ENCODE measurements at places on chromosomes 5 and 9. TPM values are rescaled to one million over a fixed set of nuclear protein-coding genes. Genes with fewer than 3 reads are reported as not detected.

Gene HCN1
- 2.8 TPM for total RNA-seq

Gene WWC1
- 0.86 TPM for total RNA-seq

Gene IRX2
- total RNA-seq, result 0.25 TPM

Gene PPP2R2B
- total RNA-seq, result 11.7 TPM

Gene PCDHGC5
- 3.5 TPM for total RNA-seq

Gene ZNF454
- total RNA-seq, result 1.3 TPM

Gene SLC6A18
- total RNA-seq, result not detected

GRCh38 chr9:96149533-96150280 lies 152.3 kb downstream of the HSD17B3 start:
- no peaks in the 10 kb centered on the region for H3K4me1 ChIP-seq
- no peaks in the 10 kb centered on the region for H3K36me3 ChIP-seq
- no peak overlapping the region for H3K27ac ChIP-seq
- no peaks in the 10 kb centered on the region for H3K27me3 ChIP-seq
- no peak overlapping the region for H3K4me3 ChIP-seq
- no peak for DNase-seq

GRCh38 chr9:91422758-91423711 lies 597 bp downstream of the NFIL3 start:
- H3K27ac ChIP-seq, result peak overlapping the region; percentile 97
- H3K4me3 ChIP-seq, result peak overlapping the region; percentile 38
- DNase-seq, result peak; percentile 79

- H3K27ac ChIP-seq, result no peak overlapping the region
- no peak overlapping the region for H3K4me3 ChIP-seq
- H3K4me1 ChIP-seq, result peaks cover 5% of the 10 kb centered on the region
- H3K36me3 ChIP-seq, result no peaks in the 10 kb centered on the region
- H3K27me3 ChIP-seq, result no peaks in the 10 kb centered on the region
- DNase-seq, result no peak
These were observed 122.9 kb upstream of the IL12B start for GRCh38 chr5:159453209-159453608.

DNA sequence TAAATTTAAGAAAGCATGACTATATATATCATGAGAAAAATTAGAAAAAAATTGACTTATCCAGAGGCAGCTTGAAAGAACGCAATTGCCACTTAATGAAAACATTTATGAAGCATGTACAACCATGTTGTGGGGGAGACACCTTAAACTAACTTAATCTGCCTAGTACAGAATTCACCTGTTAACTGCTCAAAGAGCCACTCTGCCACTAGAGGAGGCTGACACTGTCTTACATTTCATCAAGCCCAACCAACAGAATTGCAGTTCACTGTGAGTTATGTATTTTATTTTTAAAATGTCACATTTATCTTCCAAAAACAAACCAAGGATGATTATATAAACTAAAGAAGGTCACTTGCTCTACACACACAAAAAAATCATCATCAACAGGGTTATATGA lies 252.9 kb downstream of the MLLT3 start:
- no peaks in the 10 kb centered on the region for H3K36me3 ChIP-seq
- DNase-seq, result no peak
- H3K4me3 ChIP-seq, result no peak overlapping the region
- peaks cover 3% of the 10 kb centered on the region for H3K4me1 ChIP-seq

DNA sequence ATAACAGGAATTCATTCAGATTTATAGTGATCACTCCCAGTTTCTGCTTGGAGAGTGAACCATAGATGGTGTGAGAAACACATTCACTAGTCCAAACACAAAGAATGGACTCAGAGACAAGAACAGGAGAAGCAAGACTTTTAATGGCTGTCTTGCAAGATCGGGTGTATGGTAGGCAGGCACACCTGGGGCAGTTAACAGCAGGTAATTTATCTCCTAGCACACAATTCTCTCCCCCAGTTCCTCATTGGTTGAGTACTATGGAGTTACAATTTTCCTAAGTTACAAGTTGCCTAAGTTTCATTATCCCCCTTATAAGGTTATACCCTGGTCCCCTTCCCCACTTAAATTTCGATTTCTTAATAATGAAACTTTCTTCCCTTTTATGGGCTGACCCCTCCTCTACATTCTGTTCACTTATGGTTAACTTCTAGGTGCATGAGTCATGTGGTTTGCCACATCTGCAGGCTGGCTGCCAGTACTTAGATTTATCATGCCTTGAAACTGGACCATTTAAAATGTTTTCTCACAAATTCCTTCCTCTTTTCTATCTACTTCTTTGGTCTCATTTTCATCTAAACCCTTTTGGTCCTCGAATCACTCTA lies 623.3 kb downstream of the HINT1 start:
- no peaks in the 10 kb centered on the region for H3K36me3 ChIP-seq
- H3K4me1 ChIP-seq, result no peaks in the 10 kb centered on the region
- peak; percentile 3 for DNase-seq
- no peak overlapping the region for H3K4me3 ChIP-seq
- H3K27me3 ChIP-seq, result no peaks in the 10 kb centered on the region

DNA sequence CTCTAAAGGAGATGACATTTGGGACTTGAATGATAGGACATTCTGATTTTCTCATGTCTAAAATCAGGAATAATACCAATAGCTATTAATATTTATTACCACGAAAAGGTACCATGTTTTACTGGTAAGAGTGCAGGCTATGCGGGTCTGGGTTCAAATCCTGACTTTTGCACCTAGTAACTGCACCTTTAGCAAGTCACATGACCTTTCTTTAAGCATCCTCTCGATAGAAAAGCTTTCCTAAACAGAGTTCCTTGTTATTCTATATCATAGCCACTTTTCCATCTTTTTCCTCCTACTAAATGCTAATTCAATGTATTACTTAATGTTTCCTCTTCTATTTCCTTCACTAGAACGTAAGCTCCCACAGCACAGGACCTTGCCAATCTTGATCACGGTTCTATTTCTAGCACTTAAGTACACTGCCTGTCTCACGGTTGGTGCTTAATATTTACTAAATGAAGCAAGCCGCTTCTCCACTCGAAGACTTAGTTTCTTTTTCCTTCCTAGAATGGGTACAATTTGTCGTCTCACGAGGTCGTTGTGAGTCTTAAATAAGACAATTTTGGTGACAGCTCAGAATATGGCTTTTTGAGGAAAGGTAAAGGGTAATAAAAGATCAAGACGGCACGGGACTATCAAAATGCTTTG lies 816 bp downstream of the RBM18 start:
- H3K4me3 ChIP-seq, result peak overlapping the region; percentile 62
- peaks cover 51% of the 10 kb centered on the region for H3K4me1 ChIP-seq
- H3K27me3 ChIP-seq, result no peaks in the 10 kb centered on the region
- no peak for DNase-seq
- peak overlapping the region; percentile 94 for H3K27ac ChIP-seq
- H3K36me3 ChIP-seq, result peaks cover 27% of the 10 kb centered on the region

DNA sequence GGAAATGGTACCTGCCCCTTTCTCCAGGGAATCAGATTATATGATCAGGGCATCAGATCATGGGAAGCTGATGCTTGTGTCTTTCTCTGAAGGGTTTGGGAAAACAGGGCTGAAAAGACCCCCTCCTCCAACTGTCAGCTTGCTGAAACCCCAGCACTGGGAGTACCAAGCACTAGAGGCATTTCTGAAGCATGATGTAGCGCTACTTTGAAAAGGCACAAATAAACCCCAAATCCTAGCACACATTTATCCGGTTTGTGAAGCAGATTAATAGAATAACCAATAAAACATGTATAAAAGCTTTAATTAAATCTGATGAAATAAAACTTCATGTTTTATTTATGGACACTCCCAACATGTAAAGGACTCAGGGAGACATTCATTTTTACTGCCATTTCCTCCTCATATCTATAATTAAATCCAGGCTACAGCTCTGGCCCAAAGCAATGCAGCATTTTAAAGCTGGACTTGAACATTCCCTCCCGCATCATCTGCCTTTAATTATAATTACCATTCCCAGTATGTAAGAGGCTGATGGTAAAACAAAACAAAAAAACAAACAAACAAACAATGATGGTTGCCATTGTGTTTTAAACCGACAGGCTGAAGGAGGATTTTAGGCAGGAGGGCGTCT lies 298.2 kb upstream of the RFX3 start:
- no peak for DNase-seq
- no peaks in the 10 kb centered on the region for H3K27me3 ChIP-seq
- H3K4me3 ChIP-seq, result no peak overlapping the region
- H3K4me1 ChIP-seq, result no peaks in the 10 kb centered on the region

DNA sequence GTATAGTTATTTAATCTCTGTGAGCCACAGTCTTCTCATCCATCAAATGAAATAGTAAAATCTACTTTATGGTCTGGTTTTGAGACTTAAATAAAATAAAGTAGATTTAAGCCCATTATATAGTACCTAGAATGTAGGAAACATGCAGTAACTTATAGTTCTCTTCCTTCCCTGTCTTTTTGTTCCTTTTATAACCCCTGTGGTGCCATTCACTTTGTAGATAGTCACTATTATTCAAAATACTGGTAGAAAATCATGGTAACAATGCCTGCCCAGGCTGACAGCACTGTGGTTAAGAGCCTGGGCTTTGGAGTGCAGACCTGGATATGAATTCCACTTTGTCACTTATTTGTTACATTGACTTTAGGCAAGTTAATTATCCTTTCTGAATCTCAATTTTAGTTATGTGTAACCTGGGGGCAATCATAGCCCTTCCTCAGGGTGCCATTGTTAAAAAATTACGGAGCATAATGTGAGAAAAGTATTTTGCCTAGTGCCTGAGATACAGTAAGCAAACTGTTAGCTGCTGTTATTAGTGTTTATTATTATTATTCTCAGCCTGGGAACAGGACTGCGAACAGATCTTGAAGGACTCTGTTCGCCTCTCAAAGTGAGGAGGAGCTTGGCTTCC lies 100.4 kb downstream of the RALGPS1 start:
- no peak overlapping the region for H3K27ac ChIP-seq
- H3K4me1 ChIP-seq, result no peaks in the 10 kb centered on the region
- no peak for DNase-seq
- H3K4me3 ChIP-seq, result no peak overlapping the region

DNA sequence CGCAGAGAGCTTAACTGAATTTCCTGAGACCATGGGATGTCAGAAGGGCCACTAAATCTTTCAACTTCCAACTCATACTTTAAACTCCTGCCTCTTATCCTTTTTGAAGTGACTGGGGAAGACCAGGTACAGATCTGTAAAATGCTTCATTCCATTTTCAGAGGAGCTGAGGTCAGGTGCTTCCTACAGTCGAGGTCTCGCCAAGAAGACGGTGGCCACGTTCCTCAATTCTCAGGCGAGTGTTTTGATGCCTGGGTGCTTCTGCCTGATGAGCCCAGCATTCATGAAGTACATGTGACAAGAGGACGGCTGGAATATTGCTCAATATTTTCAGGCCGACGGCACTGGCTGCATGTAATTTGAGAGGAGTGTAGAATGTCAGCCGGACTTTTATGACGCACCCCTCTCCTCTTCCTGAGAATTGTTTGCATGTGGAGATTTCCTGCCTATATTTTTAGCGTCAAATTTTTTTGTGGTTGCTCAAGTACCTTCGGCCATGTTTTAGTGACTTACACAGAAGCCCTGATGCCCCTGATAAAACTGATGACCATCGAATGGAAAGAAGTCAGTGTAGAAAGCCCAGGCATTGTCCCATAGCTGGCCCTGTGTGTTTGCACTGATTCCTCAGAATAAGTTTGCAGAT lies 38.8 kb upstream of the GLRX start:
- H3K27ac ChIP-seq, result no peak overlapping the region
- peak; percentile 72 for DNase-seq
- peaks cover 53% of the 10 kb centered on the region for H3K4me1 ChIP-seq
- no peak overlapping the region for H3K4me3 ChIP-seq

GRCh38 chr9:90301277-90301653 lies 341.4 kb downstream of the DIRAS2 start:
- H3K4me3 ChIP-seq, result no peak overlapping the region
- DNase-seq, result peak; percentile 22
- no peaks in the 10 kb centered on the region for H3K4me1 ChIP-seq
- H3K27me3 ChIP-seq, result no peaks in the 10 kb centered on the region

DNA sequence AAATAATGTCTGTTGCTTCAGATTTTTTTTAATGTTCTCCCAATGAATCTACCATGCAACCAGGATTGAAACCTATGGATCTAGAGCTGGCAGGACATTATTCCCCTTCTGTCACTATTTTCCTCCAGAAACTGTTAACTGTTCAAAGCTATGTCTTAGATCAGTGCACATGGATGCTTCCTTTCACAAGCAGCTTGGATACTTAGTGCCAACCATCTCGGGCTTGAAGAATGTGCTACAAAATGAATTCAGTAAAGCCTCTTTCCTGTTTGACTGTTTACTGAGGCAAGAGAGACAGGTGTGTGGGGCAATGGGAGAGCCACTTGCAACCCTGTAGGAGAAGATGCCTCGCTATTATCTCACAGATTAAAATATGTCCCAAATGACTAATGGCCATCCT lies 774.8 kb downstream of the KCTD16 start:
- H3K36me3 ChIP-seq, result no peaks in the 10 kb centered on the region
- no peaks in the 10 kb centered on the region for H3K27me3 ChIP-seq
- no peaks in the 10 kb centered on the region for H3K4me1 ChIP-seq
- H3K4me3 ChIP-seq, result no peak overlapping the region
- no peak for DNase-seq

DNA sequence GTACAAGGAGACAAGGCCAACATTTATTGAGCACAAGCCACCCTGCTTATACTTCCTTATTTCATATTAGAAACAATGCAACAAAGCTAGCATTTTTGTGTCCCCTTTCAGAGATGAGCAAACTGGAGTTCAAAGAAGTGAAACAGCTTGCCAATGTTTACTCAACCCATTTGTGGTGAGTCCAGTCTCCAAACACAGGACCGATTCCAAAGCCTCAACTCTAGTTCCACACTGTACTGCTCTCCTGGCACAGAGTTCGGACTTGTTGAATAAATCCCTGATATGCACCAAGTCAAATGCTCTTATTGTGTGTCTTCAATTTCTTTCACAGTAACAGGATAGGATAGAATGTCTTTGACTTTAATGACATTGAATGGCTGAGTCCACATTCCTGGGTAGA lies 604.8 kb upstream of the BRINP1 start:
- DNase-seq, result no peak
- no peaks in the 10 kb centered on the region for H3K36me3 ChIP-seq
- H3K27ac ChIP-seq, result no peak overlapping the region
- no peak overlapping the region for H3K4me3 ChIP-seq
- no peaks in the 10 kb centered on the region for H3K4me1 ChIP-seq

- H3K4me1 ChIP-seq, result no peaks in the 10 kb centered on the region
- no peak for DNase-seq
- no peaks in the 10 kb centered on the region for H3K36me3 ChIP-seq
- no peak overlapping the region for H3K27ac ChIP-seq
- peaks cover 3% of the 10 kb centered on the region for H3K27me3 ChIP-seq
- no peak overlapping the region for H3K4me3 ChIP-seq
These were observed 21.8 kb downstream of the DMAC1 start for GRCh38 chr9:7777771-7778170.

DNA sequence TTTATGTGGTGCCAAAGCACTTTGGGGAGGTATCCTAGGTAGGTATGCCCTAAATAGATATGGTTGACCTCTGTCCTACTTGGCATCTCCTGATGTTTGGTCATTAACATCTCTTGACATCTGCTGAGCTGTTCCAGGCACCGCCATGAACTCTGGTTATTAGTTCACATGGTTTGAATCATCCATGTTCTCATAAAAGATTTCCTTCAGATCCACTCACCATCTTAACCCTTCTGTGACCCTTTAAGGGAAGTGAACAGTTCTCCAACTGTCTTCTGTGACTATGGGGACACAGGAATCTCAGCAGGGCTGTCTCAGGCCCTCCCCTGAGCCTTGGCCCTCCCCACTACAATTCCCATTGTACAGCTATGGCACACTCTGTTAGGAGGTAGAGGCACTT lies 167.7 kb downstream of the CDH6 start:
- DNase-seq, result no peak
- H3K4me1 ChIP-seq, result no peaks in the 10 kb centered on the region
- no peak overlapping the region for H3K27ac ChIP-seq
- no peaks in the 10 kb centered on the region for H3K36me3 ChIP-seq

All from adrenal gland (tissue), 19 donors.